Mammary microvascular endothelial cell (primary cell): ENCODE measurements at places on chromosomes 2 and 18. TPM values are rescaled to one million over a fixed set of nuclear protein-coding genes. Genes with fewer than 3 reads are reported as not detected.

The PLB1 gene
- 0.20 and 0.33 TPM in 2 replicates for total RNA-seq

The REG3A gene
- total RNA-seq, result not detected in 2 replicates

The BCL11A gene
- 0.13 and 0.30 TPM in 2 replicates for total RNA-seq

The DYSF gene
- 212 and 225 TPM in 2 replicates for total RNA-seq

The OTOS gene
- not detected in 2 replicates for total RNA-seq

The GAREM1 gene
- total RNA-seq, result 0.39 and 0.53 TPM in 2 replicates

The SFXN5 gene
- 8.1 and 8.4 TPM in 2 replicates for total RNA-seq

The CLASP1 gene
- 26.7 and 38.6 TPM in 2 replicates for total RNA-seq

The FOXD4L1 gene
- 0.07 TPM in 1 of 2 replicates, not detected in the other for total RNA-seq

The DIPK1C gene
- not detected in 2 replicates for total RNA-seq

The PLEK gene
- total RNA-seq, result 0.05 TPM in 1 of 2 replicates, not detected in the other

The NEU2 gene
- total RNA-seq, result not detected in 2 replicates

The ESPNL gene
- total RNA-seq, result 0.10 TPM in 1 of 2 replicates, not detected in the other

The SMAD2 gene
- total RNA-seq, result 82.0 and 91.3 TPM in 2 replicates

The FAM237A gene
- total RNA-seq, result not detected in 2 replicates

The CFAP65 gene
- not detected in 2 replicates for total RNA-seq

The HNMT gene
- 1.4 and 5.5 TPM in 2 replicates for total RNA-seq

The NT5C1B gene
- total RNA-seq, result not detected in 2 replicates

The TMEM18 gene
- total RNA-seq, result 19.7 and 24.7 TPM in 2 replicates

The ANKRD30BL gene
- not detected in 2 replicates for total RNA-seq

The COL4A3 gene
- total RNA-seq, result not detected in 2 replicates

The EIF4E2 gene
- total RNA-seq, result 78.0 and 88.3 TPM in 2 replicates

The RAD51AP2 gene
- not detected in 2 replicates for total RNA-seq

The MBOAT2 gene
- 7.3 and 13.5 TPM in 2 replicates for total RNA-seq

The IL18R1 gene
- 1.00 and 1.3 TPM in 2 replicates for total RNA-seq

The REG1B gene
- total RNA-seq, result not detected in 2 replicates

The COLEC12 gene
- total RNA-seq, result 1.7 TPM in 2 replicates

The PLEKHH2 gene
- 0.05 and 0.13 TPM in 2 replicates for total RNA-seq

The CD8B gene
- not detected in 2 replicates for total RNA-seq

The MCM6 gene
- 32.8 and 34.6 TPM in 2 replicates for total RNA-seq

The CCDC68 gene
- total RNA-seq, result 5.3 and 5.9 TPM in 2 replicates

The DSG4 gene
- not detected in 2 replicates for total RNA-seq

The UGT1A9 gene
- total RNA-seq, result not detected in 2 replicates

The SPHKAP gene
- not detected in 2 replicates for total RNA-seq

The TTC32 gene
- 1.7 and 3.7 TPM in 2 replicates for total RNA-seq

The ANKZF1 gene
- total RNA-seq, result 13.6 and 16.9 TPM in 2 replicates

The PLCL1 gene
- 2.0 and 3.2 TPM in 2 replicates for total RNA-seq

The DLX1 gene
- total RNA-seq, result not detected in 2 replicates

The ABCG8 gene
- not detected in 2 replicates for total RNA-seq

The STAT4 gene
- 0.27 TPM in 1 of 2 replicates, not detected in the other for total RNA-seq

The PROKR1 gene
- total RNA-seq, result not detected in 2 replicates

The IKZF2 gene
- total RNA-seq, result 0.47 and 1.2 TPM in 2 replicates

The CHRNG gene
- not detected in 2 replicates for total RNA-seq

The POTEI gene
- 0.05 and 0.07 TPM in 2 replicates for total RNA-seq

The UCN gene
- total RNA-seq, result not detected in 2 replicates

The PTH2R gene
- total RNA-seq, result not detected in 2 replicates

The RGPD4 gene
- not detected in 2 replicates for total RNA-seq

The IL1A gene
- 4.9 and 5.5 TPM in 2 replicates for total RNA-seq

The SP140 gene
- under 0.01 and 0.20 TPM in 2 replicates for total RNA-seq

The BOLL gene
- not detected in 2 replicates for total RNA-seq

The CHN1 gene
- total RNA-seq, result 17.4 and 25.6 TPM in 2 replicates

The KCNK3 gene
- total RNA-seq, result not detected in 2 replicates

The EVA1A gene
- 59.5 and 78.1 TPM in 2 replicates for total RNA-seq
